Inflammatory macrophage (primary cell): ENCODE measurements at places on chromosomes 6 and 20.

DNA sequence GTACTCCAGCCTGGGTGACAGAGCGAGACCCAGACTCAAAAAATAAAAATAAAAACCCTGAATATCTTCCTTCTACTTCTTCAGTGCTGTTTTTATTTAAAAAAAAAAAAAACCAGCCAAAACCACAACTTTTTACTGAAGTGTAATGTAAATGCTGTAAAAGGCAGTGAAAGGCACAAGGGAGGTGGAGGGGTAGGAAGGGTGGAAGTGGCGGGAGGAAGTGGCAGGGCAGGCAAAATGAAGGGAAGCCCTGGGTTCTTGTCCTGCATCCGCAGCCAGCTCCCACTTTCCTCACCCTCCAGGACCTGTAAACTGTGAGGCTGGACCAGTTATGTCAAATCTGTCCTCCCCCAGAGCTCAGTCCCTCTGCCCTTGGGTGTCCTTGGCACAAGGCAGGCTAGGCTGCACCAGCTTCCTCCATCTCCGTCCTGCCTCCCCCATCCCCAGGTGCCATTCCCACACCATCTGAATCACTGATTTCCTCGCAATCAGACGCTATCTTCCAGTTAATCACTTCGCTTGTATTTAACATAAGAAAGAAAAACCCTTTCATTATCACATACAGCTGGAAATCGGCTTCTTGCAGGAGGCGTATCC is 13.7 kb upstream of the PANK2 start:
- DNase-seq: no peak

GRCh38 chr6:17998003-17998402 is 10.6 kb upstream of the KIF13A start:
- peak; percentile 49 for DNase-seq

DNA sequence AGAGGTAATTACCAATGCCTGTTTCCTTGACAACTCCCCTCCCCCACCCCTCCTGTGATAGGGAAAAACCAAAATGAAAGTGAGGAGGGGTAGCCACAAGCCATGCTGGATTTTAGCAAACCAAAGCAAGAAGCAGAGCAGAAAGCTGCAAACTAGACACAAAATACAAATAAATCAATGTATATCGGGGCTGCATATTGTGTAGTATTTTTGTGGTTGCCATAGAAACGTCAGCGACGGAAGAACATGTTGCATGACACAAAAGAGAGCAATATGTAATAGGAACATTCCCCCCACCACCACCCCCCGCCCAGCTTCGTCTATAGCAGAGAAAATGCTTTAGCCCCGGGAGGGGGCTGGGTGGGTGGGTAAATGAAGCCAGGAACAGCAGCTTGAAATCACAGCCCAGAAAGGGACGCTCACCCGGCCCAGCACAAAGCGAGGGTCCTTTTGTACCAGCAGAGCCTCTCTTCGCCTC is 548 bp downstream of the AGPAT4 start:
- DNase-seq: peak; percentile 34

DNA sequence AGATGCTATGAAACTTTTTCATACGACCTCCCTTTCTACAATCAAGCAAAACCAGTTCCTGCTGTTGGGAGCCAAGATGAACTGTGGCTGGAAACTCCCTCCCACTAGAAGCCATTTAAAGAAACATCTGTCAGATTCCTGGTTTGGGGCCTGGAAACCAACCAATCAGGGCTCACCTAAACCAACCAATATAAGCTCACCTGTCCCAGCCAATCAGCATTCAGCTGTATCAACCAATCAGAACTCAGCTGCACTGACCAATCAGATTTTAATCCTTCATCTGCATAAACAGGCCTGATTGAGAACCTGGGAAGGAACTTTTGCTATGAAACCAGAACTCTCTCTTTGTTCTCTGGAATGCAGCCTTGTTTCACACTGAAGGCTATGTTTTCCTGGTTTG is 42.4 kb downstream of the SNX14 start:
- no peak for DNase-seq

DNA sequence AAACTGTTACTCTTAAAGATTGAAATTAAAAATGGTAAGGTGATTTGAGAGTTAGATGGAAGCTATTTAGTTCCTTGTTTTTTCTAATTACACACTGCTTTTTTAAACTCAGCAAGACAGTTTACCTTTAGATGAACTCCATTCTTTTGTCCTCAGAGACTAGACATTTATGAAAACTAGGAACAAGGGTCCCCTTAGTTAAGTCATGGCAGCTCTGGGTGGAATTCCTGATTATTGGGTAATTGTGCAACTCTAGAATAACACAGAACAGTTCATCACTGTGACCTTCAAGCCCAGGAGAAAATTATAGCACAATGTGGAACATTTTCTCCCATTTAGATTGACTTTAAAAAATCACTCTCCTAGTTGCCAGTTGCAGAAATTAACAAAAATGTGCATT is 251.7 kb downstream of the NKAIN2 start:
- DNase-seq: no peak

GRCh38 chr6:125853756-125854155 is 63.0 kb downstream of the NCOA7 start:
- DNase-seq: no peak

DNA sequence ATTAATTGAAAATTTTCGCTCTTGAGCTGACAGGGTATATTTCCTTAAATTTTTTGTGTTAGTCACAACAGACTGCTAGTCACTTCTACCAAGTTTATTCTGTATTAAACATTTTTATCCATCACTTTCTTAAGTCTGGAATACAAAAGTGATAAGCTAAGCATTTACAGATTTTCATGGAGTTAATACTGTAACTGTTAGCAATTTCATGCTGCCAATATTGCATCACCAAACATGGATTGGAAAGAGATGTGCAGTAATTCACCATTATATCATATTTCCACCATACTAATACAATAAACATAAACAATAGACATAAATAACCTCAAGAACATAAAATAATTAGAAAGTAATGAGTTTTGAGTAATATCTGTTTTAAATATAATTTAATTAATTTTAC is 854.0 kb upstream of the CITED2 start:
- no peak for DNase-seq

DNA sequence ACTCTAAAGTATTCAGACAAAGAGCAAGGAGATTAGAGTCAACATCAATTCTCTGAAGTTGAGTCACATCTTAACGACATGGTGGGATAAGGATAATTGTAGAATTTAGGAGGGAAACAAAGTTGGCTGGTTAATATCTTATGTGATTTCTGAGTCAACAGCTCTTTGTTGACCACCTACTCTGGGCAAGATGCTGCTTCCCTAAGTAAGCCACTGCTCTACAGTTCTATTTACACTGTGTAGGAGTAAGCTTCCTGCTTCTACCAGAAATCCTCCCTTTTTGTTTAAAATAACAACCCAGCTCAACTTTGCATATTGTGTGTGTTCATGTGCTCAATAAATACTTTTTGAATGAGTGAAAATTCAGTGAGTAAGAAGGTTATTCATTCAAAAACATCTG is 3.1 kb downstream of the HS3ST5 start:
- DNase-seq: no peak

- DNase-seq: peak; percentile 60
Measured at GRCh38 chr20:59571551-59572314, 32.6 kb upstream of the PHACTR3 start.

DNA sequence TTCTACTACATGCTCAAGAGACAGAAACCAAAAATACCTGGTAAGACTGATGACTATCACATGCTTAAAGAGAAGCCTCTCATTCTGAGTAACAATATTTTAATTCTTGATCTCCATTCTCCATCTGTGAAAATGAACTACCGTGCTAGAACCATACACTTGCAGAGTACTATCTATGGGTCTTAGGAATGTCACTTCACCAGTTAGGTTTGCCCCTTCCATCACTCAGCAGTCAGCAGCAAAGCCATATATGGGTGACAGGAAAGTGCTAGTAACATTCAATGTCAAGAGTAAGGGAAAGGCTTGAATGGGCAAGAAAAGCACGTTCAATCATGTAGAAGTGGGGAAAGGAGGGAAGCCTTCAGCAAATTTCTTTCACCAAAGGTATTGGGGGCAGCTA is 2.3 kb downstream of the DNAAF9 start:
- DNase-seq: no peak
